ENCODE measurements at places on chromosomes 2 and 18.
A peak's percentile ranks its signal among the peaks of the same experiment; 100 is the strongest.

DNA sequence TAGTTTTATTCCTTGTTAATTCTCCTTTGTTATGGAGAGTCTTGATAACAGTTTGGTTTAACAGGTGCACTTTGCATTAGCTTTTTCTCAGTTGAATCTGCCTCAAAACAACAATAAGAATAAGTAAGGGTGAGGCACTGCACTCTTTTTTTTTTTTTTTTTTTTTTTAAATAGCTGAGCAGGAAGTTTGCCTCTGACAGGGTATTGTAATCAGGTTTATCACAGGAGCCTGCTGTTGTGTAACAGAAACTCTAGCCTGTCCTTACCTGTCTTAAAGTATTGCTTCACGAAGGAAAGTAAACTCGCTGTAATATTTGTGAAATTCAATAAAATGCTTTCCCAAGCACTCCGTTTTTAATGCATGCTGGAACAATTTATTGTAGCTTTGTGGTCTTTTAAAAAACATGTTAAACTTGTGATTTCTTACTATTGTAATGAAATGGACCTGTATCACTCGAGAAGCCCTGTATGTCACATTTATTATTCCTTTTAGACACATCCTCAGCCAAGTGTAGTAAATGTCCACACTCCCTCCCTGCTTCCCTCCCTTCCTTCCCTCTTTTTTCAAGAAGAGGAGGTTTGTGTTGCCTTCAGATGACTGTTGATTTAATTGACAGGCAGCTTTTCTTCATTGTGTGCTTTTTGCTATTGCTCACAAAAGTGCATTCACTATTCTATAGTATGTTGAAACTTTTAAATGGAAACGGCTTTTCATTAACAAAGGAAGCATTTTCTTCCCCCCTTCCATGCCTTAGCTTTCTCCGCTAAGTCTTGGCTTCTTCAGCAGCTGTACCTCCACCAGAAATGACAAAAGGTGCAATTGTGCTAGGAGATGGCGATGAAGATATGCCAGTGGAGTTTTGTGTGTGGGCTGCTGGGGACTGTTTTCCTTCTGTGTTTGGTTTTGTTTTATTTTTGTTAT, 52.7 kb downstream of the TAF1B start:
- DNase-seq: peak; percentile 56

GRCh38 chr2:191501561-191502168, 176.3 kb upstream of the NABP1 start:
- no peak for DNase-seq

DNA sequence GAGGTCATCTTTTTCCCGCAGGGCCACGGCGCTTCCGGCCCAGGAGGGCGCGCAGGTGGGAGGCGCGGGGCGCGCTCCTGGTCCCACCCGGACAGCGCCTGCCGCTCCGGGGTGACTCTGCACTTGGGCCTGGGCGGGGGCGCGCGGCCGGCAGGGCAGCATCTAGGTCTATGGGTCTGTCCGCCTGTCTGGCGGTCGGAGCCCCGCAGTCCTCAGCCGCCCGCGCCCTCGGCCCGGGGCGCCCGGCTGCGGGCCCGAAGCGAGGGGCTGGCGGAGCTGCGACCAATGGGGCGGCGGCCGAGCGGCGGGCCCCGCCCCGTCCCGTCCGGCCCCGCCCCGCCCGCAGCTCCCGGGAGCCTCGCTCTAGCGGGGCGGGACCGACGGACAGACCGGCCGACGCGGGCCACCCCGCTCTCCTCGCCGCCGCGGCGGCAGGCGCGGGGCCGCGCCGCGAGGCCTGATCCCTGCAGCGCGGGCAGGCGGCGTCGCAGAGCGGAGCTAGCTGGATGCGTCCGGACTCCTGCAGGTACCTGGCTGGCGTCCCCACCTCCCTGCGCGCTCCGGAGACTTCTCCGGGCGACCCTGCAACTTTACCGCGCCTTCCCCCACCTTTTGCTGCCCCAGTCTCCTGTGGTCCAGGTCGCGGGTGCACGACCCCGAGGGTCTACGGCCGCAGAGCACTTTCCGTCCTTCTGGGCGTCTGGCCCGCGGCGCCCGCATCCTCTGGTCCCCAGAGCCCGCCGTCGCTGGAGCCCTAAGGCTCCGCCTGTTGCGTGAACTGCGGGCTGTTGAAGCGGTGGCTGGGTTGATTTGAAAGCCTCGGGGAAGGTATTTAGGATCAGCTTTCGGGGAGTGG, at the start of gene KCNS3:
Gene KCNS3 (plus strand): TSS at position 387 of the 856 bp plus-strand sequence. CDS start 52,342 bp downstream, outside the sequence.
- DNase-seq: peak; percentile 77

DNA sequence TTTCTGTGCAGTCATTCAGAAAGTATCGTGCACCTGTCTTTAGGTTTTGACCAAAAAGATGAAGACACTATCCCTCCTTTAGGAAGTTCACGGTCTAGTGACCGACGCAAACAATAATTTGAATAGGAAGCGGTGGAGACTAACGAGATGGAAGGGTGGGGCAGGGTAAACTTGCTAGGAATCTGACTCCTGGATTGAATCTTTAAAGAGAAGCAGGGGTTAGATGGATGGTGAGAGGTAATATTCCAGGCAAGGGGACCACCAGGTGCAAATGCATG, 651 bp upstream of the TXNL1 start:
- no peak for DNase-seq

- no peak for DNase-seq
Measured at GRCh38 chr18:78151234-78151633, 828.4 kb upstream of the SALL3 start.

DNA sequence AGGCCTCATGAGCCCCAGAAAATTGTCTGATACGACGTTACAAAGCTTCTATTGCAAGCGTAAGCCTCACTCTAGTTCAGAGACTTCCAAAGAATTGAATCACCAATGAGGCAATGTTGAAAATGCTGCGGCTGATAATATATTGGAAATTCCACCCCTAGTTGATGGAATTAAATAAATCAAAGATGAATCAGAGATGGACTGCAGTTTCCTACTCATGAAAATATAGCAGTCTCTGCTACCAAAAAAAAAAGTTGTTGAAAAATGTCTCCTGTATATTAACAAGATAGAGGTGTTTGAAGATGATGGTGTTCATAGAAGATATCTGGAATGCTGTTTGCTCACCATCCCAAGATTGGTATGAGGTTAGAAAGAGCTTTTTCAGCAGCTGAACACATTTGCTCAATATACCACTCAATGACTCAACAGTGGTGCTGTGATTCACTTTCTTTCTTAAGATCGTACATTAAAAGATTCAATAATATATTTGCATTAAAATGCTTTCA, 99.8 kb upstream of the ARHGAP28 start:
- DNase-seq: peak; percentile 82

- no peak for DNase-seq
Measured at GRCh38 chr2:195037045-195037444, 620.0 kb upstream of the SLC39A10 start.

DNA sequence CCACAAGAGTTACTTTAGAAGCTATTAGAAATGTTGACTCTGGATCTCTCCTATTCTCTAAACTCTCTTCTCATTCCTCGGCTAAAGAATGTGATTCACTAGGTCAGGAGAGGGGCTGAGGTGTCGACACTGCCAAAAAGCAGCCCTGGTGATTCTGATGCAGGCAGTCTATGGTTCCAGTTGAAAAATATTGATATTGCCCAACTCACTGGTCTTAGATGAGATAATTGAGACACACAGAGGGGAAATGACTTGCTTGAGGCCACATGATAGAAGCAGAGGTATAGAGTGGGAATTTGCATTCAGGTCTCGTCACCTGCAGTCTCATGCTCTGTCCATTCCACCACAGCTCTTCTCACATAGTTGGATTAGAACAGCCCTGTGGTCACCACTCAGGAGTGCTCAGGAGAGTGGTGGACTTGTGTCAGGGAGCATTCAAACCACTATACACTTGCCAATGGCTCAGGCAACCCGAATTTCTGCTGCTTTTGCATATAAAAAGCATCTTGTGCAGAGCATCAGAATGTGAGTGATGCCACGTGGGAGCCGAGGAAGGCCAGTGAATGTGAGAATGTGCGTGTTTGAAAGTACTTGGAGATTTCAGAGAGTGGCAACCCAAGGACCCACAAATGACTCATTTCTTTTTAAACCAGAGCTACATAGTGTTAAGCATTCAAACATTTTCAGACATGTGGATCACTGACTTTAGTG, 65.1 kb upstream of the CTLA4 start:
- peak; percentile 34 for DNase-seq

GRCh38 chr2:28415010-28415409, 22.4 kb downstream of the FOSL2 start:
- DNase-seq: no peak

DNA sequence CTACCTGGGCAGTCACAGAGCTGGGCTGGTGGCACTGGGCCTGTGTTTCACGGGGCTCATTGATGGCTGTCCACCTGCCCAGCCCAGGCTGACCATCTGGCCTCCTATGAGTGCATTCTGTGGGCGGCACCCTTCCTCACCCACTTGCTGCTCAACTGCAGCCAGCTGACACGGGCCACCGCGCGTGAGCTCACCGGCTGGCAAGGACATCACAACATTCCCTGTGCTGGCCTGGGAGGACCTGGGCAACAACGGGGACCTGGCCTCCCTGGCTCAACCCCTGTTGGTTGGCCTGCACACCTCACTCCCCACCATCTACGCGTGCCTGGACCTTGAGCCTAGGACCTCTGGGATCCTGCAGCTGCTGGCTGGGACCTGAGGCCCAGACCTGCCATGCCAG, 98.2 kb upstream of the DTNA start:
- no peak for DNase-seq

DNA sequence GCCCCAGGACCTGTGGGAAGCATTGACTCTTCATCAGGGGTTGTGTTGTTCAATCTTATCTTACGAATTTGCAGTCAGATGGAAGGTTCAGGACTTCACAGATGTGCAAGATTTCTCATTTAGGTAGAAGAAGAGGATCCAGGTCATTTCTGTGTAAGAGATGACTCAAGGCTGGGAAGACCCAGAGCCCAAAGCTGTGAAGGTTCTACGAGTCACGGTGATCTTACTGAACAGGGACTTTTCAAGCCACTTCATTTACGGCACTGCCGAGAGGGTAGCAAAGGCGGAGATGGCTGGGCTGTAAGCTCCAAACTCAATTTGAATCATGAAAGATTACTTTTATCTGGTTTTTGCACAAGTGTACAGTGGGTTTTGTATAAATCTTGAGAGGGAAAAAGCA, 228.0 kb upstream of the MEX3C start:
- no peak for DNase-seq

DNA sequence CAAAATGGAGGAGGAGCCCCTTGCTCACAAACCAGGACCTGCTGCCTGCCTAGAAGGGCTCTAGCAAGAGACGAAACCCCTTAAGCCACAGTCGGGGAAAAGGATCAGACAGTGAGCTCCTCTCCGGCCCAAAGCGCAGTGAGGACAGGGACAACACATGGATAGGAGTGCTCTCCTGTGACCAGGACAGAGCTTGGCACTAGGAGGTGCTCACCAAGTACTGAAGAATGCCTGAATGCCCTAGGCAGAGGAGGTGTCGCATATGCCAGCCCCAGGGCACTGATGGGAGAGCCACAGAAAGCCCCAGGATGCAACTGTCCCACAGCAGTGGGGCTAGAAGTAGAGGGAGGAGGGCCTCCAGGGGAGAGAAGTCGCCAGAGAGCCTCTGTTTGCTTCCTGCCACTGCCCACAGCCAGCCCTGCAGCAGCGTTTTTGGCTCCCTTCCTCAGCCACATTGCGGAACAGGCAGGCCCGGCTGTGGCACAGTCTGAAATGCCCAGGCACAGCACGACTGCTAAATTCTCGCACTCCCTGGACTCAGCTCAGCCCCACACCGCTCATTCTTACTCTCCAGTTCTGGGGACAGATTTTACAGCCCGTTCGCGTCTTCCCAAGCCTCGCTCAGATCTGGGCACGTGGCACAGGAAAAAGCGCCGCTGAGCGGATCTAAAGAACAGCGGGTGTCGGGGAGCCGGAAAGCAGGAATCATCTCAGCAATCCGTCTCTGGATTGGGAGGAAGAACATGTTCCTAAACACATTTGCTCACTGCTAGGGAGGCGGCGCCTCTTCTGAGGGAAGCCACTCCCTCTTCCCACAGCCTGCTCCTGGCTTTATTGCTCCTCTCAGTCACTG, 98.7 kb upstream of the POU3F3 start:
- DNase-seq: no peak

DNA sequence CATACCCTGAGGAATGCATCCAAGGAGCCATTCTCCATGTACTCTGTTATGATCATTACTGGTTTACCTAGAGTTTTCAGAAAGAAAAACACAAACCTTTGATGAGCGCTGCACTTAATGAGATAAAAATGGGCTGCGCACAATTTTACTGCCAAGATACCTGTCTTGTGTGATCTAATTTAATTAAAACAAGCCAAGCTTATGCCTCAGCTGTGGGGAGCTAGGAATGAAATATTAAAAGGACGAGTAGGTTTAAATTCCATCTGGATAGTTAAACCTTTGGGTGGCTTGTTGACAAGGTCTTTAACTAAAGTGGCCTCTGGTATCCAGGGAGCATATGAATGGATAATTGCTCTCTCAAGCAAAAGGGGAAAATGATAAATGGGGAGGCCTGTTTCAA, 135.0 kb downstream of the EPHA4 start:
- no peak for DNase-seq

DNA sequence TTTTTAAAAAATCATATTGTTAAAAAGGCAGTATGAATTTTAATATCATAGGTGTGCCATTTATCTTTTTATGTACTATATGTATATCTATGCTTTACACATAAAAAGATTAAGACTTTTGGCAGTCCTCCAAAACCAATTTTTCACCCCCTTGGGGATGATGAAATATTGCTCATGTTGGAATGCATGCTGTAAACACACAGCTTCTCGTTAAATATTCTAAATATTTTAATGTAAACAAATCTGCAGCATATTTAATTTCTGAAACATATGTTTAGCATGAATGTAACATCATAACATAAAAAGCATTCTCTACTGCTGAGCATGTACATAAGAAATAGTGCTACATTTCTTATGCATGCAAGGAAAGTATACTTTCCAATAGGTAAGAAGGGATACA, 484.3 kb upstream of the LRATD1 start:
- no peak for DNase-seq

- DNase-seq: no peak
Measured at GRCh38 chr18:67131498-67131897, 385.0 kb downstream of the DSEL start.

- DNase-seq: no peak
Measured at GRCh38 chr2:191740759-191741158, 62.8 kb downstream of the NABP1 start.

GRCh38 chr18:48033790-48034650, 103.6 kb upstream of the SMAD2 start:
- DNase-seq: no peak

Measured in trophoblast cell (in vitro differentiated cells and primary cell).